ENCODE measurements at places on chromosomes 7 and 10.

GRCh38 chr10:50417886-50418830 is 166.8 kb upstream of the ASAH2 start:
- peak; percentile 71 for DNase-seq

DNA sequence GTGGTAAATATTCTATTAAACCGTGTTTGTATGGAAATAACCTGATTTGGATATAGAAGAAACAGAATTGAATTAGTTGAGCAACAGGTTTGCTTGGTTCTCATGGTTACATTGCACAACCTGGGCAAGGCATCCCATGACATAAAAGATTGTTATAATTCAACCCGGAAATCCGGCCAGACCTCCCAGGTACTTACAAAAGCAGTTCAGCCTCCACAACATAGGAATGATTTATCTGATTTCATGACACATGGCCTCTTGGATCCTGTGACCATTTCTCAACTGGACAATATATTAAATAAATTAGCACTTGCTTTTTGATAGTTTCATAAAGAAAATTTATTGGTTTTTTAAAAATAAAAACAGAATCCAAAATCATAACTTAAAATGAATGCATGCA is 55.1 kb upstream of the PTPN12 start:
- DNase-seq: no peak

- no peak for DNase-seq
Observed at GRCh38 chr7:44796034-44796503, 412 bp upstream of the PPIA start.

DNA sequence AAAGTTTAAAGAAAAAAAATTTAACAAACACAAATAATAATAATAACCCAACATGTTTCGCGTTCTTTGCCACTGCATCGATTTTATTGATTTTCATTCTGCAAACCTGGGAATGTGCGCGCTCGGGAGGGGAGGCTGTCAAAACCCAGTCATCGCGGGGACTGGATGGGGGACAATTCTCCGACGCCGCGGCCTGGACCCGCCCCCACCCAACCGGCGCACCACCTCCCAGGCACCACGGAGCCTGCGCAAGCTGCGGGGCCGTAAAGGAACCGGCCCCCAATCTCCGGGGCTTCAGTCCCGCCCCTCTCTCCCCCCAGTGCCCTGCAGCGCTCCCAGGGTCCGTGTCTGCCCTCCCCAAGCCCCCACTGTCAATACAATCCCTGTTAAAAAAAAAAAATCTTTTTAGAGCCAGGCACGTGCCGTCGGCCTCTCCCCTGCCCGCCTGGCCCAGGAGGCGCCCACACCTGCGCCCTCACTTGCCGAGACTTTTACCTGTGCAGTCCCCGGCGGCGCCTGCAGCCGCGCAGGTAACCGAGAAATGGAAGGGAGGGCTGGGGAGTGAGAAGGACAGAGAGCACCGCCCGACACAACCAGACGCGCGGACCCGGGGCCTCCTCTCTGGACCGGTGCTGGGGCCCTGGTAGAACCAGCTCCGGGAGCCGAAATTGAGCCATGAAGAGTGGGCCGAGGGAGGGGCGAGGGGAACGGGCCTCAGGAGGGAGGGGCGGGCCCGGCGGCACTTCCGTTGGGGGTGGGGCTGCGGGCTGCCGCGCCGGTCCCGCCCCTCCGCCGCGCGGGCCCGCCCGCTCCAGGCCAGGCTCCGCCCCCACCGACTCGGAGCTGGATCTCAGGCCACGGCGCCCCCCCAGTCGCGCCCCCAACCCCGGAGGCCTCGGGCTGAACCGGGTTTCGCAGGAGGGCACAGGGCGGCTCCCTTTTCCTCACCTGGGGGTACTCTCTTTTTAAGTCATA is 7.6 kb upstream of the ZNF503 start:
- DNase-seq: peak; percentile 79

DNA sequence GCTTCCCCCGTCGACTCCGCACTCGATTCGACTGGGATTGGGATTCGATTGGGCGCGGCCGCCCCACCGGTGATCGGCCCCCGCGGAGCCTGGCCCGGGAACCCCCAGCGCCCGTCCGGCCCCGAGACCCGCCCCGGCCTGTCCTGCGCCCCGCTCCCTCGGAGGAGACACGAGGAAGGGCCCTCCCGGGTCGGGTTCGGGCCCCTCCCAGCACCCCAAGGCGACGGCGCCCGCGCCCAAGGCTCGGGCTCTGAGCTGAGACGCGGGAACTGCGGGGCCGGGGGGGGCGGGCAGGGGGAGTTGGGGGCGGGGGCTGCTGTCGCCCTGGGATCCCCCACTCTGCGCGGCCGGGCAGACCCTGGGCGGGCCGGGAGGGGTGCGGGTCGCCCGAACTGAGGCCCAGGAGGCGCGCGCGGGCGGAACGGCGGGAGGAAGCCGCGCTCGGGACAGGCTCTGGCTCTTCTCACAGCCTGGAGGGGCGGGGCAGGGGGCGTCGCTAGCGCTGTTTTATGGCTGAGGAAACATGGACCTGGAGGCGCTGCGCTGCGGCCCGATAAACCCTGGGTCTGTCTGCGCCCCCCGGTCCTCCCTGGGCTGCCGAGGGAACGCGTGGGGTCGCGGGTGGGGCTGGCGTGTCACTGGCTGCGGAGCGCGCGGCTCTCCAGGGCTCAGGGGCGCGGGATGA is 1.7 kb upstream of the NKX6-2 start:
- peak; percentile 75 for DNase-seq

- DNase-seq: no peak
Observed at GRCh38 chr10:122310311-122311050, 39.4 kb downstream of the BTBD16 start.

- peak; percentile 88 for DNase-seq
Observed at GRCh38 chr7:84277628-84278224, 83.1 kb upstream of the SEMA3A start.

DNA sequence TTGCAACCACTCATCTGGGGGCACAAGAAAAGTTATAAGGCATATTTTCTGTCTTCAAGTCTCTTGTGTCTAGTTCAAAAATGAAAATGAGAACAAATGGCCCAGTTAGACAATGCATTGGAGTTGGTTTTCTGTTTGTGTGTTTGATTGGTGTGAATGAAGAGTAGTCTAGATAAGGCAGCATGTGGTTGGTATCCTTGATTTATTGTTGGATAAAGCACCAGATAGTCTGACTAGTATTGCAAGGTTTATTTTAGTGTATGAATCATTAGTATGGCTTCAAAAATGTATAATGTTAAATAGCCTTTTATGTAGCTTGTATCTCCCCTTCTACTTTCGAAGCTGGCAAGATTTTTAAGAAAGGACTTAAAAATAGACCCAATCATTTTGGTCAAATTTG is 237.3 kb downstream of the CDK14 start:
- no peak for DNase-seq

- DNase-seq: no peak
Observed at GRCh38 chr10:19546224-19546623, 270.0 kb upstream of the PLXDC2 start.

DNA sequence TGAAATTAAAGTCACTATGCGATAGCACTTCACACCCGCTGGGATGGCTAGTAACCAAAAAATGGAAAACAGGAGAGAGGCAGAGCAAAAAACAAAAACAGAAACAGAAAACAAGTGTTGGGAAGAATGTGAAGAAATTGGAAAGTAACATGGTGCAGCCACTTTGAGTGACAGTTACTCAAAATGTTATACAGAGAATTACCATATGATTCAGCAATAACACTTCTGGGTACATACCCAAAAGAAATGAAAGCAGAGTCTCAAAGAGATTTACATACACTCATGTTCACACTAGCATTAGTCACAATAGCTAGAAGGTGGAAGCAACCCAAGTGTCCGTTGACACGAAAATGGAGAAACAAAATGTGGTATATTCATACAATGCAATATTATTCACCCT is 88.6 kb upstream of the KCNIP2 start:
- DNase-seq: no peak

- DNase-seq: peak; percentile 32
Observed at GRCh38 chr7:135510592-135511183, 786 bp upstream of the CNOT4 start.

DNA sequence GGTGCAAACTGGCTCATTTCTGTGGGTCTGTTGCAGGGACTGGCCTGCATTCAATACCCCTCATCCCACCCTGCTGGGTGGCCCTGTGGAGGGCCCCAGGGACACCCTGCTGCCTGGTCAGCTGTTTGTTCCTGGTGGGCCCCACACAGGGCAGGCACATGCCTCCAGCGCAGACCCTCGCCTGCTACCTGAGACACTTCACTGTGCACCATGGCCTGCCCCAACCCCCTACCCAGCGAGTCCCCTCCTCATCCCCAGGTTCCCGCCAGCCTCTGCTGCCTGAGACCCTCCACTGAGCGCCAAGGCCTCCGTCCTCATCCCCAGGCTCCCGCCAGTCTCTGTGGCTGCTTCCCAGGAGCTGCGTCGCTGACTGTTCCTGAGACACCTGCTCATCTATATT is 16.8 kb downstream of the GPR146 start:
- DNase-seq: no peak

DNA sequence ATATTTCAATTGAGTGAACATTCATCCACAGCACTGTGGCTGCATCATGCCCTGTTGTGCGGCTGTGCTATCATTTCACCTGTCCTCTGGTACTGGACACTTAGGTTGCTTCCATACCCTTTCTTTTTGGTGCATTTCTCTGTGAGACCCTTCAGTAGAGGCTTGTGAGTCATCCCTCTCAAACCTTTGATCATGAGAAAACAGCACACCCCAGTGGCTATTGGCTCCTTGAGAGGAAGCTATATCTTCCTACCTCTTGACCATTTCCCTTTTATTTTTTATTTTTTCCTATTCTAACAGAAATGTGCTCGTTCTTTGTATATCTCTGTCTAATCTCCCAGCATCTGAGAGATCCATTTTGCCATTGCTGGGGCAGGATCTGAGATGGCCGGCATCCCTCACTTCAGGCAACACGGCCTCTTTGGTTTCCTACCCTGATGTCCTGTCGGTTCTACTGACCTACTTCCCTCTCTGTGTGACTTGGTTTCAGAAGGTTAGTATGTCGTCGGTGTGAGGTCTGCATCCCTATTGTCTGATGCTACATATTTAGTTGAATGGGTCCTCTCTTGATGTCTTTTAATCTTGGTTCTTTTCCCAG is 23.8 kb upstream of the PIK3AP1 start:
- no peak for DNase-seq

DNA sequence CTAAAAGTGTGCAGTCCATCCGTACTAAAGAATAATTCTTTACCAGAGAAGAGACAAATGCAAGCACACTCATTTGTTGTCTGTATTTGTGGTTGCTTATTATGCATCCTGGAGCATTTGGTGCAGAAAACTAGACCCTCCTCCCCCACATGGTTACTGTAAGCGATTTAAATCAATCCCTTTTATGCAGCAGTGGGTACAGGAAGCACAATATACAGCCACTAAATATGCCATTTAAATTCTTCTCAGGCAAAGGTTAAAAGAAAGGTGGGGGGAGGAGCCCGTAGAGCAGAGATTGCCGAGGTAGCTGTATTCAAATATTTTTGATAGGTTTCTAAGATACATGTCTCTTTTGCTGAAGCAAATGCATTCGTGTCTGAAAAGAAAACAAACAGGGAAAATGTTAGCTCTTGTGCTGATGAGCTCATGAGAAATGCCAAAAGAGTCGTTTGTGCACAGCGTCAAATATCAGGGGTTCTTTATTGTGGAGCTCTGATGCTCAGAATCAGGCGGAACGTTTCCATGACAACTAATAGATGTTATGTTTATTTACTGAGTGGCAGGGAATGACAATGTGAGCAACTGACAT is 131.3 kb upstream of the NPVF start:
- DNase-seq: no peak

GRCh38 chr10:84427903-84428650 is 99.7 kb downstream of the CCSER2 start:
- DNase-seq: no peak

DNA sequence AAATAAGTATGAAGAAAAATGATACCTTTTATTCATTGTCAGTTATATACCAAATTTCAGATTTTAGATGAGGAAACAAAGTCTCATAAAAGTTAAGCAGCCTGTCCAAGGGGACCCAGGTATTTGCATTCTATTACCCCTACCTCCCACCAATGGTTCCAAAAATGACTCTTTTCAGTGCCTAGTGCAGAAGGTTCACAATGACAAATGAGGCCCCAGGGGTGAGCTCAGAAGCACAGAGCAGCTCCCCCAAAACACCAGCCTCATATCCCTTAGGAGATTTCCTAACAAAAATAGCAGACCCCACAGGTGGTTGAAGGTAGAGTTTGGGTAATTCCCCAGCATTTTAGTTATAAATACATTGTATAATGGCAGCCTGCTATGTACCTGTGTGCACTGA is 168.6 kb downstream of the REEP3 start:
- no peak for DNase-seq

DNA sequence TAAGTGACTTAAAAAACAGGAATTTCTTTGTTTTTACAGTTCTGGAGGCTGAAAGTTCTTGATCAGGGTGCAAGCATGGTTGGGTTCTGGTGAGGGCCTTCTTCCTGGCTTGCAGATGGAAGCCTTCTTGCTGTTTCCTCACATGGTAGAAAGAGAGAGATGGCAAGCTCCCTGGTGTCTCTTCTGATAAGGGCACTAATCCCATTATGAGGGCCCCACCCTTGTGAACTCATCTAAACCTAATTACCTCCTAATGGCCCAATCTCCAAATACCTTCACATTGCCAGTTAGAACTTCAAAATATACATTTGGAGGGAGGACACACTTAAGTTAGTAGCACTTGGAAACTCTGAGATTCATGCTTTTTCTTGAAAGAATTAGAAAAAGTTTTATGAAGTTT is 314.4 kb upstream of the AOAH start:
- no peak for DNase-seq

DNA sequence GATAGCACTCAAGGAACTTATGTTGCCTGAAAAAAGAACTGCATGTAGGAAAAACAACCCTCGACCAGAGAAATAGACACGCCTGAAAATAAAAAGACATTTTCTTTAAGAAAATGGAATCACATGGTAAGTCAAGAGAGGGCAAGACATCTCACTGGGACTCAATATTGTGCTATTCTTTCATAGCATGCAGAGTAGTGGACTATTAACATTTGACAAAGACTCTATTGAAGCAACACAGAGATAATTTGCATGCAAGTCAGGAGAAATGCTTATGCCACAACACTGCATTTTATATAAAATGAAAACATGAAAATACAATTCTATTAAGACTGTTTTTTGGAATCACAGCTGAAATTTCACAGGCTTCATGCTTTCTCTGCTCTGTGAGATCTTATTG is 77.9 kb upstream of the RHOBTB1 start:
- no peak for DNase-seq

DNA sequence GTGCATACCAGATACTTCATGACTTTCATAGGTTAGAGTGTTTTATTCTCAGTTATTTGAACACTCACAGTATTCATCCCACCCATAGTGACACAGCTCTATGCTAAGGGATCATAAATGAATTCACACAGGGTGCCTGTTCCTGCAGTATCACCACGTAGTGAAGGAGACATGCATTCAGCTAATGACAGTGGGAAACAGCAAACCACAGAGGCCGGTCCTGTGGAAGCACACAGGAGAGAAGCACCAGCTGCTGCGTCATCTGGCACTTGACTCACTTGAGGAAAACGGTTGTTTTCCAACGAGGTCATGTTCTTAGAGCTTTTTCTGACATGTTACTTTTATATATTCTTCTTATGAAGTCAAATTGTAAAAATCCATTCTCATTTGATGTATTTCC is 73.0 kb downstream of the UBE3C start:
- DNase-seq: no peak

Data from H9 (cell line).